ENCODE measurements at places on chromosomes 12 and 14.

GRCh38 chr12:124278389-124279101, 16.3 kb upstream of the RFLNA start:
- DNase-seq = no peak

GRCh38 chr12:106766393-106766826, 8.1 kb upstream of the RIC8B start:
- DNase-seq = no peak

- no peak for DNase-seq
Measured at GRCh38 chr12:1927751-1928351, 9.4 kb upstream of the CACNA2D4 start.

GRCh38 chr12:14505626-14506596, 61.8 kb downstream of the PLBD1 start:
- DNase-seq = no peak

Measured in effector CD8-positive, alpha-beta T cell (primary cell).